ENCODE measurements at places on chromosomes 2 and 18. TPM values are rescaled to one million over a fixed set of nuclear protein-coding genes. Genes with fewer than 3 reads are reported as not detected.

- peaks cover 42% of the 10 kb centered on the region for H3K27me3 ChIP-seq
- no peak overlapping the region for H3K4me3 ChIP-seq
- H3K4me1 ChIP-seq = no peaks in the 10 kb centered on the region
- no peaks in the 10 kb centered on the region for H3K36me3 ChIP-seq
- no peak overlapping the region for H3K27ac ChIP-seq
These were observed 283.1 kb downstream of the SP3 start for GRCh38 chr2:173681881-173682650.

DNA sequence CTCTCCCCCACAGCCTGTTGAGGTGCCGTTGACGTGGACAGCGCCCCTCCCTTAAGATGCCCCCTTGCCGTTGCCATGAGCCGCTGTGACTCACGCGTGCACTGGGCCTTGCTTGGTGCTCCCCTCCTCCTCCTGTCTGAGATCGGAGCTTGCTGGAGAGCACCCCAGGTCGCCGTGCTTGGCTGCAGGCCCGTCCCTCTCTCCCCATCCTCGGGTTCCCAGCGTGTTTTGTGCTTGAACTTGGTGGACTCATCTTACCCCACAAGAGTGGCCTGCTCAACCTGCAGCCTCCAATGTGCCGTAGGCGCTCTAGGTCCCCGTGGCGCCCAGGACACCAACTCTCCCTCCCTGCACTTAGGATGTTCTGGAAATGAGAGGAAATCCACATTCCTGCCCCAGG is 39.9 kb downstream of the GBX2 start:
- no peak for DNase-seq
- no peak overlapping the region for H3K4me3 ChIP-seq
- H3K36me3 ChIP-seq = peaks cover 14% of the 10 kb centered on the region
- no peaks in the 10 kb centered on the region for H3K4me1 ChIP-seq

The ZNF804A gene
- total RNA-seq = not detected

The CGREF1 gene
- total RNA-seq = 0.15 TPM

Measured in HFFc6 (cell line).